ENCODE measurements at places on chromosomes 5 and 9. TPM values are rescaled to one million over a fixed set of nuclear protein-coding genes. Genes with fewer than 3 reads are reported as not detected.

- DNase-seq = no peak
Observed at GRCh38 chr9:69499407-69499806, 172.8 kb downstream of the APBA1 start.

DNA sequence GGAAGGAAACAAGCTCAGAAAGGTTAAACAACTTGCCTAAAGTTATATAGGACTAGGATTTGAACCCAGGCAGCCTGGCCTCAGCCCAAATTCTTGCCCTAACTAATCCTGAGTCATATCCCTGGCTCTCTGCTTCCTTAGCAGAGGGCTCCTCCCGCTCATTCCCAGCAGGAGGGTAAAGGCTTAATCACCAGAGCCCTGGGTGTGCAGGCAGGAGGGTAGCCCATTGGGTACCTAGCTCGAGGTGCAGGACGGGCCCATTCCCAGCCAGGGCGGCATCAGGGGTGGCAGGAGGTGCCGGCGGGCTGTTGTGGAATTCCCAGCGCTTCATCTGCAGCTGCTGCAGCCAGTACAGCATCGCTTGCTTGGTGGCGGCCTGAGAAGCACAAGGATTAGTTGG lies 3.9 kb downstream of the TBC1D2 start:
- no peak for DNase-seq

GRCh38 chr9:11893331-11893730 lies 799.9 kb upstream of the TYRP1 start:
- no peak for DNase-seq

DNA sequence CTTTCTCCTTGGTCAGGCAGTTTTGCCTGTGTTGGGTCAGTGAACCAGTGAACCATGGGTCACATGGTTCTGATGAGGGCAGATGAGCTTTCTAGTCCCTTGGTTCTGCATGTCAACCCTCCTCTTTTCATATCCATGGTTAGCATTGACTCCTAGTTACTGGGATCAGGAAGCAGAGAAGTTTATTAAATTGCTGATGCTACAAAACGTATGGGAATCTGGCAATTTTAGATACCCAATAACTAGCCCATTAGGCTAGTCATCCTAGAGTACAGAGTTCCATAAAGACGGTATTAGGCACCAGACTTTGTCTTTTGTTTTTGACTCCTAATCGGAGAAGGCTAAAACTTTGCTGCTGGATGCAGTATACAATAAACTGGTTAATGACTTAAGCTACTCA lies 273.1 kb downstream of the ATPSCKMT start:
- DNase-seq = no peak

DNA sequence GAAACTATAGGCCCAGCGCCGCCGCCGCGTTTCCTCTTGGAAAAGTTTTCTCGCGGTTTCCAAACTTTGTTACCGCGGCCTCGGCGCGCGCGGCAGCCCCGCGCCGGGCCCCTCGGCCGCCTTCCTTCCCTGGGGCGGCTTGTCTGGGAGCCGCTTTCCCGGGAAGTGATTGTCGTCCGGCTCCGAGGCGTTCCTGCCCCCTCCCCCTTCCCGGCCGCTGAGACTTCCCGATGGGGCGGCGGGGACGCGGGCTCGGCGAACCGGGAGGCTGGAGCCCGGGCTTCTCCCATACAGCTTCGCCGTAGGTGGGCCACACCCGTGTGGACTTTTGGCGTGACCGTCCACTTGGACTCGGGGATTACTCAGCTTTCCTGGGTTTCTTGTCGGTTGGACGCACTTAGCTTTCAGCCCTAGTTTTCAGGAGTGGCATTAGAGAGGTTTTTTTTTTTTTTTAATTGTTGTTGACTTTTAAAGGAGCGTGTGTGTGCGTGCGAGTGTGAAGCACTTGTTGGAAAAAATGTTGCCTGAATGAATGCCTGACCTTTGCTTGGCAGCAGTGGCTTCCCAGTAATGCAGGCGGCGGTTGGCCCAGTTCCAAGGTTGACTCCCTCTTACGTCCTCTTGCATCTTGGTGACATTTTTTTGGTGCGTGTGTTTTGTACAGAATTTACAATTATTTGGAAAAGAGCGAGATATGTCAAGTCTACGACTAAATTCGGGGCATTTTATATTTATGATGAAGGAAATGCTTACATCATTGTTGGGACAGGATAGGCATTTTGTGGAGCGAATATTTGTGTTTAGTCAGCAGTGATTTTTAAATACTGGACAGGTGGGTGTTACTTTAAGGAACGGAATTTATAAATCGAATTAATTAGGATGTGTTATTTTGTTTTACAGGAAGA lies 821 bp downstream of the CTNNA1 start:
- DNase-seq = peak; percentile 94

GRCh38 chr9:98730871-98731270 lies 22.1 kb upstream of the GABBR2 start:
- DNase-seq = no peak

- no peak for DNase-seq
Observed at GRCh38 chr9:114899995-114900394, 30.4 kb downstream of the TNFSF8 start.

DNA sequence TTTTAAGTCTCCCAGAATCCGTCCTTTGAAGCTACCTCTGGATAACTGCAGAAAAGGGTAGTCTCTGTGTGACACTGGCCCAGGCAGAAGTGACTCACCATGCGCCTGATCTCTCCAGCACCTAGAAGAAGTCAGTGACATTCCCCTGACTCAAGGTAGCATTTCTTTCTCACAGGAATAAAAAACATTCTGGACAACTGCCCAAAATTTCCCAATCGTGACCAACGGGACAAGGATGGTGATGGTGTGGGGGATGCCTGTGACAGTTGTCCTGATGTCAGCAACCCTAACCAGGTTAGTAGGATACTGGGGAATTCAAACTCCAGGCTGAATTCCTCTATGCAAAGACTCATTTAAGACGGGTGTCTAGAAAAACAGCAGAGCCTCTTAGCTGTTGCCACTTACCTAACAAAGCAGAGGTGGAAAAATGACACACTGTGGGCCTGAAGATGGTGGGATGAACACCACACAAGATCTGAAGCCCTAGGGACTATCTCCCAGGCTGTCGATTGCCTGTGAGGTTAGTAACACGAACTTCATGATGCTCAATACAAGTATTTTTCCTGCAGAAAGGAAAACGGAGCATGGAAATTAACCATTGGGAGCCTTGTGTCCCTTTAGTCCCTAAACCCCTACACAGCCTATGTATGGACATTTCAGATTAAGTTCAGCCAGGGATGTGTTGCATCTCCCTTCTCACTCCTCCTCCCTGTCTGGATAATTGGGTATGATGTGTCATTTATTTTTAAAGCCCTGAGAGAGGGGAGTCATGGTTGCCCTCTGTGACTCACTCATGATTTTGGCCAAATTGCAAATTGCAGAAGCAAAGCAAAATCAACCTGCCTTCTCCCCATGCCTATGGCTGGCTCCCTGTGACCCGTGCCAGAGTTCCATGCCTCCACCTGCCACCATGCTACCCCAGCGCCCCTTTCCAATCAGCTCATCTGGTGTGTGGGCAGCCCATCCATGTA lies 37.2 kb downstream of the THBS4 start:
- no peak for DNase-seq

- DNase-seq = no peak
Observed at GRCh38 chr5:38531518-38531917, 24.9 kb downstream of the LIFR start.

GRCh38 chr5:170861667-170861916 lies 226 bp upstream of the RANBP17 start:
- DNase-seq = no peak

DNA sequence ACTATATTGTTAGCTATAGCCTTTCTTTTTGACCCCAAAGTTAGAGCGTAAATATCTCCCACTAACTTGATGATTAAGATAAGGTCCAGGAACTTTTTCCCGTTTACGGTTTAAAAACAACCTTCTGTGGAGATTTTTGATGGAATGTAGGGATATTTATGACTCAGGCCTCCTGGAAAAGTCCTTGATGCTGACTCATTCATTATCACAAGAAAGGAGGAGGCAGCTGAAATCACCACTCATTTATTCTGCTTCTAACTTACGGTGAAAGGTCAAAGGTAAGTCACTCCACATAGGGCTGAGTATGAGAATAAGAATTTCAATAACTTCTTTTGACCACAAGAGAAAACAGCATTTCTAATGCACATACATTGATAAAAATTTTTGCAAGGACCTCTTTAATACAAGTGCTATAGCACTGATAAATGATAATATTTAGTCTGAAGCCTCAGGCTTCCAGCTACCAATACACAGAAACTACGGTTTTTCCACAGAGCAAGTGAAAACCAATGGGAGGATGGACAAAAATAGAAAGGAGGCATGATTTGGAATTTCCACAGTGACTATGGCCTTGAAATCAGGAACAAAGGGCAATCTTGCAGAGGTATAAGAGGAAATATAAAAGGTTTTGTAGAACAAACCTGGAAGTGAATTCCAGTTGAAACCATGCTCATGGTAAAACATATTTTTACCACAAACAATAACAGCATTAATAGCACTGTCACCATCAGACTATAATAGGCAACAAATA lies 146.5 kb downstream of the PPP2R2B start:
- DNase-seq = no peak

DNA sequence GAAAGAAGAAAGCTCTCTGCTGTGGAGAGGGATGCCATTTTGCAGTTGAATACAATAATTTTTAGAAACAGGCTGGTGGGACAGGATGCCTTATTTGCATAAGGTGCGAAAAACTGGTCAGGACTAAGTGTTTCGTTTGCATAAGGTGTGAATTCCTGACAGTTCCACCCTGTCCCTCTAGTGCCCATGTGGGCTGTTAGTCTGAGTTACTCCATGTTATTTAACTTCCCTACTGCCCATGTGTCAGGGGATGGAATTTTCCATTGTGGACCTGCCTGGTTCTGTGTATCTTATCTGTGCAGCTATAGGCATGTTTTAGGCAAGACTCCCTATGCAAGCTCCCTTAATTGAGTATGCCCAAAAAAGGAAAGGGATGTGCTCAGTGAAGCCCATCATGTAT lies 35.3 kb upstream of the NFIL3 start:
- DNase-seq = no peak

DNA sequence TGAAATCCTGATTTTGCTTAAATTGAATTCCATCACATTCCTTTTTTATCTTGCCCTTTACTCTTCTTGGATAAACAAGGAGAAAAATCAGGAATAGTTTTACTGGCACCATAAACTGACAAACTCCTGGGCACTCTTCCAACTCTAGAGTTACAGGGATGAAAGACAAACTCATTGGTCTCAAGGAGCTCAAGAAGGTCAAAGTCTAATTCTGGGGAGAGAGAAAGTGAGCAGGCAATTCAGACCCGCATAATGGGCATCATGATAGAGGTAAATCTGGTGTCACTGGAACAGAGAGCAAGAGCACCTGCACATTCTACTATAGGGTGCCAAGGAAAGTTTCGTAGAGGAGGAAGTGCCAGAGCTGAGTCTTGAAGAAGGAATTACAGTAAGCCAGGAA lies 64.8 kb downstream of the GRIN3A start:
- DNase-seq = no peak

DNA sequence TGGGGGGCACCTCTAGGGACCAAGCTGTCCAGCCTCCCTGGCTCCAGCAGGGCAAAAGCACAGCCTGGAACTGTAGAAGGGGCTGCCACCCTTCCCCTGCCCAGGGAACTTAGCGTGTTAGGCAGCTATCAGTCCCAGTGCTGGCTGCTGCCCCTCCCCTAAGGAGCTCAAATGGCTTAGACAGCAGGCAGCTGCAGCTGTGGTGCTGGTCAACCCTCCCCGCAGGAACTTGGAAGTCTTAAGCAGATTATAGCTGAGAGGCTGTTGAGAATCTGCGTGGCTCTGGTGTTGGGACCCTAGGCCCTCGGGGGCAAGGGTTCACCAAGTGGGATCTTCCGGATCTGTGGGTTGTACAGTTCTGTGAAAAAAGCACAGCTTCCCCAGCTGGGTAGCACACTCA lies 536.5 kb upstream of the CDH10 start:
- no peak for DNase-seq

DNA sequence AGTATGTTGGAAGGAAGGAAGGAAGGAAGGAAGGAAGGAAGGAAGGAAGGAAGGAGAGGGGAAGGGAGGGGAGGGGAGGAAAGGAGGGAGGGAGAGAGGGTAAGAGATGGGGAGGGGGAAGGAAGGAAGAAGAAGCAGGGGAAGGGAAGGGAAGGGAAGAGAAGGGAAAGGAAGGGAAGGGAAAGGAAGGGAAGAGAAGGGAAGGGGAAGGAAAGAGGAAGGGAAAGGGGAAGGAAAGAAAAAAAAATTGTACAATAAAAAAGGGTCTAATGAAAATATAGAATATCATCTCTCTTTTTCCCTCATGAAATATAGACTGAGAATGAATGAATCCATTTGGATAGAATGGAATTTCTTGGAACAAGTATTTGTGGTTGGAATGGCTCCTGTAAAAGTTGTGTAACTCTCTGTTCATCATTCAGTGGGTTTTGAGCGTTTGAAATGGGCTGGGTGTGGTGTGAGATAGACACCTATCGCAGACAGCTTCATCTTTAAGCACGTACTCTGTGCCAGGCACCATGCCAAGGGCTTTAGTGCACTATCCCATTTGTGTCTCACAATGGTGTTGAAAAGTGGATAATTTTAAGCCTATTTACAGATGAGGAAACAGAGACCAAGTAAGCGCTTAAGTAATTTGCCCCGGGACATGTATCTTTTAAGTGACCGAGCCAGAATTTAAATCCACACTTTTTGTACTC lies 11.6 kb upstream of the PAPPA start:
- DNase-seq = no peak

DNA sequence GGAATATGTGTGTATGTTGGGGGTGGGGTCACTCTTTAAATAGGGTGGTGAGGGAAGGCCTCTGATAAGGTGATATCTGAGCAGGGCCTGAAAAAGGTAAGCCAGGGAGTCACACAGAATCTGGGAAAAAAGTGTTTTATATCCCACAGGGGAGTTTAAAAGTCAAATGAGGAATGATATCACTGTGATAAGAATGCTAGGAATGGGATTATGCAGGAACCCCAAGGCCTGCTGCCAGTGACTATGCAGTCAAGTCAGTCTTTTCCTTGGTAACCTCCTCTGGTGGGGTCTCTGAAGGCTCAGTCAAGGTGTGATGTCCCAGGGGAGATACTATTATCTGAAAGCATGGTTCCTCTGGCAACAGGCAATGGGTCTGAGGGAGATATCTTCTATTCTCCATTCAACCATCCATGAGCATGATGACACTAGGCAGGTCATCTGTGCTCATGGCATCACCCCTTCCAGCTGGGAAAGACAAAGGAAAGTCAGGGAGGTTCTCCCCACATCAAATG lies 53.5 kb downstream of the GRIA1 start:
- no peak for DNase-seq

DNA sequence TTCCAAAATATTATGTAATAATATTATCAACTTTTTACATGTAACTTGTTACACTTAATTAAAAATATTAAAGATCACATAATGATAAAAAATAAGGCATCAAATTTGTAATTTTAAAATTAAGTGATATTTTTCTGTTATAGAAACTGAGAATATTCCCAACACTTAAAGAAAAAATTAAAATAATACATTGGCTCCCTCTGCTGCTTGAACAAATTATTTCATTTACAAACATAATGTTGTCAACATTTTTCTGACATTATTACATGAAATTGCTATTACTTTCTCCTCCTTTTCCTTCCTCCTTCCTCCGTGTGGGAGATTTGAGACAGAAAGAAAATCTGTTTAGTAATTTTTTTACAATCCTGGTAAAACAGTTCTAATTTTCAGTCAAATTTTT lies 42.3 kb downstream of the RNF180 start:
- no peak for DNase-seq

GRCh38 chr9:60545346-60545877 lies 368.8 kb upstream of the SPATA31A5 start:
- DNase-seq = no peak

FAM78A gene
- total RNA-seq = 9.9 TPM

PTGES gene
- total RNA-seq = 11.3 TPM

FOXI1 gene
- total RNA-seq = not detected

CBY3 gene
- total RNA-seq = not detected

HK3 gene
- 61.6 TPM for total RNA-seq

SIGMAR1 gene
- total RNA-seq = 72.9 TPM

RANBP17 gene
- 0.93 TPM for total RNA-seq

CD74 gene
- 188 TPM for total RNA-seq
